Left ventricle myocardium superior (tissue), 1 donor: ENCODE measurements at places on chromosomes 3 and 15.

- DNase-seq, result no peak
Measured at GRCh38 chr3:149438981-149439380, 35.5 kb upstream of the TM4SF4 start.

DNA sequence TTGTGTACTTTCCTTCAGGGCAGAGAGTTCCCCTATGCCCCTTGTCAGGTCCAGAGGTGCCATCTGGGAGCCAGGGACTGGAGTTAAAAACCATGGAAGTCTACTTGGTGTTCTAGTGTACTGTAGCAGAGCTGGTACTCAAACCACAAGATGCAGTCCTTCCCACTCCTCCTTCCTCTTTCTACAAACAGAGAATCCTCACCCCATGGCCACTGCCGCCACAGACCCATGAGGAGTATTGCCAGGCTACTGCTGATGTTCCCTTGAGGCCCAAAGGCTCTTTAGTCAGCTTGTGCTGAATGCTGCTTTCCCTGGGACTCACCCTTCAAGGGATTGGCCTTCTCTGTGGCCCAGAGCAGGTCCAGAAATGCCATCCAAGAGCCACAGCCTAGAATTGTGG, 229.2 kb upstream of the ZPLD1 start:
- no peak for DNase-seq

DNA sequence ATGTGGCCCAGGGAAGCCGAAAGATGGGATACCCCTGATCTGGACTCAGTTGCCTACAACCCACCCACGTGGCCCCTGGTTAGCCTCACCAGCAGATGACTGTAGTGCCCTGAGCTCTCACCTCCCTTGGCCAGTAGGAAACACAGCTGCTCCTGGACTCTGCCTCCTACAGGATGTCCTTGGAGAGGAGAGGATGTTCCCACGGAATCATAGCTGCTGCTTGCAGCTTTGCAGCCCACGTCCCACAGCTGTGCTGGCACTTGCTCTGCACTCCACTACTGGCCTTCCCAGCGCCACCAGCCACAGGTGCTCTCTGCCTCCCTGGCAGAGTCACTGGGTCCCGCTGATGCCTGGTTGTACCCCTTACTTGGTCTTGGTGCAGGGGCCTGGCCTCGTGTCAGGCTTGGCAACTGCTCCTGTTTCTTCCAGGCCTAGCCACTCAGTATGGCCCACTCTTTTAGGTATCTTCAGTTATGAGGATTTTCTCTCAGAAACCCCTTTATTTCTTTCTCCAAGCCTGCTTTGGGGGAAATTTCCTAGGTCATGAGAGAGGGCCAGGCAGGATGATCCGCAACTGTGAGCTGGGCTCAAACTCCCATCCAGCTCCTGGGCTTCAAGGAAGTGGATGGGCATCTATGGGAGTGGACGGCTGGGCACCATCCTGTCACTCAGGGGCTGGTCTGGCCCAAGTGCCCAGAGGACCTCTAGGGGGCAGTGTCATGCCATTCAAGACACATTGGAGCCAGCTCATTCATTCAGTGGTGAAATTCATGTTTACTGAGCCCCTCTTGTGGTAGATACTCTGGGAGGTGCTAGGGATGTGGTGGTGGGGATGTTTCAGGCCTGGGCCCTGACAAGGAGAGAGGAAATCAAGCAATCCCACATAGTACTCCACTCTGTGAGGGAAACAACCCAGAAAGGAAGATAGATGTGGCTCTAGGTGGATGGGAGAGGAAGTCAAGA, 16.2 kb upstream of the VILL start:
- peak; percentile 64 for DNase-seq

DNA sequence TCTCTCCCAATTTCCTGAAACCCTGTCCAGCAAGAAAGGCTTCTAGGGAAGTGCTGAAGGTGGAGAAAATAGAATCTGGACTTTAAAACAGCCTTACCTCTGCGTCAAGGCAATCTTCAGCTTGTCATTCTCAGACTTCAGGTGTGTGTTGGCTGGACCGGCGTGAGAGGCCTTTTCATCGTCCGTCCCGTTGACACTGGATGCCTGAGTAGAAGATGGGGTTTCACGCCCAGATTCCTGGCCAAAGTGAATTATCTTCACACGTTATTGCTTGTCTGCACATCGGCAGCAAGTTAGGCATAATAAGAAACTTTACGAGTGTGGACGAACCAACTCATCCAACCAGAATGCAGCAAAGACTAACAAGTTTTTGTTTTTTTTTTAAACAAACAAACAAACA, 49.5 kb downstream of the WHAMM start:
- no peak for DNase-seq

DNA sequence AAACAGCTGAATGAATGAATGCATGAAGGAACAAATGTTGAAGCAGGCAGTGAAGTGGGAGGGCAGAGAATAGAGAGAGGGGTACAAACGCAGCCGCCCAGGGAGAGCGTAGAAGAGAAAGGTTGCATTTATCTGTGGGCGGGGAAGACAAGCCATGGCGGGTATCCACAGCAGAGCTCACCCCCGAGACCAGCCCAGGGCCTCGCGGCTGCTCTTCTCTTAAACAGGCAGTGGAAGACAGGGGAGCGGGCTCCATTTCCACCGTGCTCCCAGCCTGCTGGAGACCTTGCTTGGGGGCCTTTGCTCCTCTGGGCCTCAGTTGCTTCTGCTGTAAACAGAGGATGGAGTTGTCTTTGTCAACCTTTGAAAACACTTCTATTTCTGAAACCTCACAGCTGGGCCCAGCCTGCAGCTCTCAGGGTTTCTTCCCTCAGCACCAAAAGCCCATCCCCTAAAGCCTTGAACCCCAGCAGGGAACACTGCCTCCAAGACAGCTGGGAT, 259.5 kb downstream of the UACA start:
- no peak for DNase-seq

DNA sequence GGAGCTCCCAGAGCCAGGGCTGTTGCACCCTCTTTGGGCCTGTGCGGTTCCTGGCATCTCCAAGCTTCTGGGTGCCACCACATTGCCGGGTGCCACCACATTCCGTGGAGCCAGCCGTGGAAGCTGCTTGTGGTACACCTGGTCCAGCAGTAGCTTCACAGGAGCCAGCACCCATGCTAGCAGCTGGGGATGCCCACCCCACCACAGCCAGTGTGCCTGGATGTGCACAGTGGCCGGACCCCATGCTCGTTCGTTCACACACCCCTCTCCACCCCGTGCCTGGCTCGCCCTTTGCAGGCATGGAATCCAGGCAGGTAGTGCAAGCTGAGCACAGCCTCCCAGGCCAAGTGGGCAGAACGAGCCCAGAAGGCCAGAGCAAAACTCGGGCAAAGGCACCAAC, 1029.8 kb upstream of the GBE1 start:
- DNase-seq, result no peak

DNA sequence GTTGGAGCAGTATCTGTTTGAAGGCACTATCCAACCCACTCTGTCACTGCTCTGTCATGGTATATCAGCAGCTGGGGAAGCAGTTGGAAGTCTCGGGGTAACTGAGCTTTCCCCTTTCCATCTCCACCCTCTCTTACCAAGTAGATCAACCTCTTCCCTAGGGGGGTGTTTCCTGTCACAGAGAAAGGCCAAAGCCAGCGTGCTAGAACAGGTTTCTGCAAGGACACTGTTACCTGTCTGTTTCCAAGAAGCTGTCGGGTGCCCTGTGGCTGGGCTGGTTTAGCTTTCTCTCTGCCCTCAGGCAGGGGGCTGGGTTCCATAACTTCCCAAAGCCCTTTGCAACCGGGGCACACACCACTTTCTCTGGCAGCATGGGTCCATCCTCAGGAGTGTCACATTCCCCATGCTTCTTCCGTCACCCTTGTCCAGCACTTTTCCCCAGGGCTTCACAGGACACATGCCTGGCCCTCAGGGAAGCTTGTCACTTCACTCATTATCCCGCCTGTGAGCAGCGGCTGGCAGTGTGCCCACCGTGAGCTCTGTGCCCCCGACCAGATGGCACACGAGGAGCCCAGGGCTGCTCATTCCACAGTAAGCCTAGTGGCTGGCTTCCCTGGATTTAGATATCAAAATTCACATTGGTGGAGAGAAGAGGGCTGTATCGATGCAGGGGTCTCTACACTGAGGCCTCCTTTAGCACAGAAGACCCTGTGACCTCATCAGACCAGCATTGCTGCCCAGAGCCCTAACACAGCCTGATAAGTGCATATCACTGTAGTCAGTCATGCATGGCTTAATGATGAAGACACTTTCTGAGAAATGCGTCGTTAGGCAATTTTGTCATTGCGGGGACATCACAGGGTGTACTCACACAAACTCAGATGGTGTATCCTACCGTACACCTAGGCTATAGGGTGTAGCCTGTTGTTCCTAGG, 205.8 kb downstream of the SLCO3A1 start:
- DNase-seq, result peak; percentile 77

GRCh38 chr15:55694652-55695150, 48.3 kb downstream of the PRTG start:
- no peak for DNase-seq

DNA sequence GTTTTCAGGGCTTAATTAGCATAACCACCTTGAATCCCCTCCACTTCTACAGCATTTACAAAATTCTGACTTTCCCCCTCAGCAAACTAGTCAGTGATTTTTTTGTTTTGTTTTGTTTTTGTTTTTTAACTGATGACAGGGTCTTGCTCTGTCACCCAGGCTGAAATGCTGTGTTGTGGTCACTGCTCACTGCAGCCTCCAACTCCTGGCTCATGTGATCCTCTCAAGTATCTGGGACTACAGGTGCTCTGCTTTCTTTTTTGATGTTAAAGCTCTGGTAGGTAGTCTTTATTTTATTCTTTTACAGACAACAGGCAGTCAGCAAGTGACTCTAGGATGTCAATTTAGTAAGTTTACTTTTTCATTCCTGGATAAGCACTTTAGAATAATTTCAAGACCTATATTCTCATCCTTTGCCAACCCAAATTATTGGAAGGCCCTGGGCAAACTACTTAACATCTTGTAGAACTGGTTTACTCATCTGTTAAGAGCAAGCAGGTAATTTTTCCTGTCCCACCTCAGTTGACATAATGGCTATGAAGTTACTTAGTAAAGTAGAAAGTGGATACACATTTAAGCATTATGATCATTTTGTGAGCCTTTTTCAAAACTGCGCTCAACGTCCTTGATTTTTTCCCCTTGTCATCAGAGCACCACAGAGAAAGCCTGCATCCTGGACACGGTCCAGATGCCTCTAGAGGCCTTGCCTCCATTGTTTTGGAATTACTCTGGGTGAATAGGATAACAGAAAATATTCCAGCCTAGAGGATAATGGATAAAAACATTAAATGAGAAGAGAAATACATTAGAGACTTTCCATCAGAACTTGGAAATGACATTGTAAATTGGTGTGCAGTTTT, 69.9 kb upstream of the NDUFB4 start:
- DNase-seq, result no peak

DNA sequence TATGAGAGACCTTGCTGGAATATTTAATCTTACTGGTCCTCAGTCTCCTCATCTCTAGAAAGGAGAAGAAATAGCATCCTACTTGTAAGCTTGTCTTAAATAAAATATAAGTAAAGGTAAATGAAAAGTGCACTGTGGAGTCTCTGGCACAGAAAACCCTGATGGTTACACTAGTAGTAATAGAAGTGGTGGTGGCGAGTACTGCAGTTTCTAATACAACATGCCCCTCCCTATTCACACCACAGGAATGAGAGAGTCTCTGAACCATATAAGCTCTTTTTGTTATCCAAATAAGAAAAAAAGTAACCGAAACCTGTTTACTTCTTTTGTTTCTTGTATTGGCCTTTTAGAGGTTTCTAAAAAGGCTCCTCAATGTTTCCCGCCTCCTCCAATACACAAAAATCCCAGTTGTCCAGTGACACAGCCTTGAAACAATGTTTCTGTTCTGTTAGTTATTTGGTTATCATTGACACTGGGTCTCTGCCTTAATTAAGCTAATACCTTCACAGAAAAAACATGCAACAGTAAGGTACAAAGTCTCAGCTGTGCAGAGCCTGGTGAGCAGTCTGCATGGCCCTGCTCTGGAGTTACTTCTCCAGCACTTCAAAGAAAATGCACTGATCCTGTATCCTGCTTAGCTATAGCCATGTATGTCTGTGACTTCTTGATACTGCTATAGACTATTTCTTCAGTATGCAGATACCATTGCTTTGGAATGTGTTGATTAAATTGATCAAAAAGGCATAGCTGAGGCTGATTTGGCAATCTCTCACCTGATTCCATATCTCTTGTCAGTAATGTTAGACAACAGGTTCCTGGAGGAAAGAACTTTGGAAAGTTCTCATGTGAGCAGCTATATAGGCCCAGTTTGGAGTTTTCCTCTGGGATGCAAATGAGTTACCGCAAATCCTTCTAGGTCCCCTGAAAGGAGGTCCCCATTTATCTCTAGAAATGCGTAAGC, 315.6 kb upstream of the IL12A start:
- no peak for DNase-seq

- no peak for DNase-seq
Measured at GRCh38 chr3:89649431-89649830, 542.0 kb downstream of the EPHA3 start.

DNA sequence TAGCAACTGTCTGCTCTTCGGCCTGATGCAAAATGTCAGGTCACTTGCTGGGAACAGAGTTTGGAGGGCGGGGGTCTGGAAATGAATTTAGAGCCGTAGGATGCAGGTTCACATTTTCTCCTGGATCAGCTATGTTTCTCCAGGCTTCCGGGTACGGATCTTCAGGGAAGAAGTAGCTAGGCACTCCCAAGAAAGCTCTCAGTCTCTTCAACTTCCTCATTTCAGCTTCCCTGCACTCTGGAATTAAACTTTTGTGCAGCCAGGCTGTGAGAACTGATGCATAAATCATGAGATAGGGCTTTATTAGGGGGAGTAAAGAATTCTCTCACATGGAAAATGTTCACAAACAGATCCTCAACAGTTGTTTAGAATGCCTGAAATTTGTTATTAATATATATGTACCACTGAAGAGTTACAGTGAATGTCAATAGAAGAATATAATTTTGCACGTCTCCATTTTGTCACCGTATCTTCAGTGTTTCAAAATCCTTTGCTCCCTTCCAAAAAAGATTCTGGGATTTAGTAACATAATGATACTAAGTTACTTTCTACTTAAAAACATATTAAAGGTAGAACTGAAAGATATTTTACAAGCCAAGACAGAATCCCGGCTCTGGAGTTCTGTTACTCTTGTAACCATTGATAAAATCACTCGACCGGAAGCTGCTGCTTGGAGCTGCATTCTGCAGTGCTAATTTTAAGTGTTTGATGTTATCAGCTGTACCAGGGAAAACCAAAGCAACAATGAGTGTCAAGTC, 178.5 kb upstream of the P2RY1 start:
- DNase-seq, result no peak

DNA sequence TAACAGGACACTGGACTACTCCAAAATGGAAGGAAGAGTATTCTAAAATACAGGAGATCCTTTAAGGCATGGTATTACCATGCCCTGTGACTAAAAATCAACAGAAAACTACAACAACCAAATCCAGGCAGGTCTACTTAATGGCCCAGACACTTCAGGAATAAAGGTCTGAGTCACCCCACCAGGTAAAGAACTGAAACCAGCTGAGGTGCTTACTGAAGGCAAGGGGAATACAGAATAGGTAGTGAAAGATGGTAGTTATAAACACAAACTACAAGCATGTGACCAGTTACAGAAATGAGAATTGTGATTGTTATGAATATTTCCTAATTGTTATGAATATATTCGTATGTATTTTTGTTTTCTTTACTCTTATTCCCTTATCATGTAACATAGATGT, 13.4 kb downstream of the IFT57 start:
- DNase-seq, result no peak

GRCh38 chr3:194294199-194294894, 56.8 kb downstream of the CPN2 start:
- DNase-seq, result no peak
